ENCODE measurements at places on chromosomes 4 and X.
A peak's percentile ranks its signal among the peaks of the same experiment; 100 is the strongest.

DNA sequence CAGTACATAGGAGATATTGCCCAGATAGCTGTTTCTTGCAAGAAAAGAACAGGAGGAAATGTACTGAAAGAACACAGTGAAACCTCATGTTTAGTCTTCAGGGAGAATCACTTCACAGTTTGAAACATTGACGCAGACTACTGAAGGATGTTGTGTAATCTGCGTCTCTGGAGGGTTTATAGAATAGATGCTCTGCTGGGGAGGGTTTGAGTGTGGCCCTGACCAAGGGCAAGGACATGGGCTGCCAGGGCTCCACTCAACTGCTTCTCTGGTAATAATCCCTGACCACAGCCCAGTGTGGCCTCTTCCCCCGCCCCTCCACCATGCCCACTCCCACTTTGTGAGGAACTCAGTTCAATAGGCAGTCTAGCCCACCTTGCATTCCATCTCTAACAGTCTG is 15.8 kb upstream of the ACE2 start:
- DNase-seq = no peak

- DNase-seq = no peak
Measured at GRCh38 chr4:46676364-46676763, 232.7 kb downstream of the COX7B2 start.

DNA sequence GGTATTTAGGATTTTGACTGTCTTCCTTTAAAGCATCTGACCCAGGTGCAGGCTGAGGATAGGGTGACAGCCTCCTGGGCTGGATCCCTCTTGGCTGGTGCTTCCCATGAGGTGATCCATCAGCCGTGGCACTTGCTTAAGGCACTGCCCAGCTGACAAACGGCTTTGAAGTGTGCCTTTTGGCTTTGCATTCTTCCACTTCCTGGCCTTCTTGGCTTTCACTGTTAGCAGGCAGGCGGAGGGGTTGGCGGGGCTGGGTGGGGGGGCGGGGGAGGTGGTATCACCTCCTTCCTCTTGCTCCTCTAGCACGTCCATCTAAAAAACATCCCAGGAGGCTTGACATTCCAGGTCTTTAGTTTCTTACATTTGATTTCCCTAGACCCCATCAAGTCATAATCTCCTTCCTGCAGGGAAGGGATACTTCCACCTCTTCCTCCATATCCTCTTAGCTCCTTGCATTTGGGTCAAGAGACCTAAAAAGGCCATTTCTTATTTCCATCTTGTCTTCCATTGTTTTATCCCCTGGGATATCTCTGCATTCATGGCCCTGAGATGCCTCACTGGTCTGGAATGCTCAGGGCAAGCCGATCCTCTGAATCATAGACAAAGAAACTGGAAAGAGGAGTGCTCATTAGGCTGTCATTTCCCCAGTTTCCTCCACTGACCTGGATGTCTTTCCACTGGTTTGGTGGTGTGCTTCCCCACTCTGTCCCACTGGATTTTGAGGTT is 11.3 kb upstream of the APLN start:
- no peak for DNase-seq

GRCh38 chrX:64152857-64153256 is 52.7 kb downstream of the AMER1 start:
- DNase-seq = no peak

DNA sequence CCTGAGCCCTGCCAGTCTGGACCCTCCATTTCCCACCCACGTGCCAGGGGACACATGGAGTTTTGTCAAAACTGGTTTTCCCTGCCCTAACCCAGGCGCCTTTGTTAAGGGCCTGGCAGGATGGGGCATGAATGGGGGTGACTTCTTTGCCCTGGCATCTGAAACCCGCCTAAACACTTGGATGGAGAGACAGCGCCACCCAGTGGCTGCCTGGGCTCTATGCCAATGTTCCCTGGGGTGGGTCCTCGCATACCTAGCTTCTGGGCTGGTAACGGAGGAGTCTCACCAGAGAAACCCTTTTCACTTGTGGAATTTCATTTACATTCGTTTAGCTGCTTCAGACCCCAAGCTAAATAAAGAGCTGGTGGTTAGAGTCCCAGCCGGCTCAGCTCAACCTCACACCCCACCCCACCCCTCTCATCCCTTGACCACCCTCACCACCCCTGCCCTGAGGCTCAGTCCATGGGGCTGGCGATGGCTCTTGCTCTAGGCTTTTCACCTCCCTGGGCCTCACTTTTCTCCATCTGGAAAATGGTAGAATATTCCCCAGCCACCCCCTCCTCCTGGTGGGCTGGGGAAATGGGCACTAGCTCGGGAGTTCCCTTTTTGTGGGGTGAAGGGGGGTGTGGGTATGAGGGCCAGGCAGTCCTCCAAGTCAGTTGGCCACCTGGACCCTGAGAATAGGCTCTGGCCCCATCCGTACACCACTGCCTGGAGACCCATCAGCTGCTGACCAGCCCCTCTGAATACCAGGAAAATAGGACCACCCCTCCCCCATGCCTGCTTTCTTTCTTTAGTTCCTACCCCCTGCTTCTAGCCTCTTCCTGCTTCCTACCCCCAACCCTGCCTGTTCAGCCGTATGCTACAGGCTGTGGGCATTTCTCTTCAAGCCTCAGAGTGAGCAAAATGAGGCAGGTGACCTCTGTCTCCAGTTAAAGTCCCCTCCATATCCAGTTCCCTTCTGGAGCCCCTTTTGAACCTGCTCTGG is 57.1 kb upstream of the PJA1 start:
- peak; percentile 74 for DNase-seq

DNA sequence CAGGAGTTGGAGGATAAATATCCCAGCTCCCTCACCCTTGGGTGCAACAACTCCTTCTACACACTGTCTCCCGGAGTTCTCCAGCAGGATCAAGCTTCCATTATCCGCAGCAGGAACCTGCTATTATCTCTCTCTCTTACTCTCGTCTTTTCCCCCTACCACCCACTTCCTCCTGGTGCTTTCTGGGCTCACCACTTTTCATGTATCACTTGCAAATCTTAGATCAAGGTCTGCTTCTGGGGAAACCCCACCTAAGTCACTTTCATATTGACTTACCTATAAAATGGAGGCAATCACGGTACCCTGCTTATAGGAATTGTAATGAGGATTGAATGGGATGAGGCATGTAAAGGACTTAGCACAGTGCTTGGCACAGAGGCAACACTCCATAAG is 589.5 kb downstream of the BCOR start:
- no peak for DNase-seq

GRCh38 chr4:152630324-152630723 is 49.5 kb downstream of the TMEM154 start:
- DNase-seq = no peak

GRCh38 chrX:111585337-111585736 is 73.9 kb downstream of the SERTM2 start:
- DNase-seq = no peak

DNA sequence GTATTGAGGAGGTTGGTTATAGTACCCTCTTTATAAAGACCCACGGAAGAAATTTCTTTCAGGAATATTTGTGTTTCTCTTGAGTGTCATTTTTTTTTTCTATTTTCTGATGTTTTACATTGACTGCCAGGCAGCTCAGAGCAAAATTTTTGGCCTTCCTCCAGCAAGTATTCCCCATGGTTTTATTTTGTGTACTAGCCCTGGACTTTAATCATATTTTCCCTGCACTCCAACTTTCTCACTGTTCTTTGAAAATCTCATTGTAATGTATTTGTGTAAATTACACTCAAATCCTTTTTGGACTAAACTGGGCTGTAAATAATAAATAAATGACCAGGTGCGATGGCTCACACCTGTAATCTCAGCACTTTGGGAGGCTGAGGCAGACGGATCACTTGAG is 45.6 kb upstream of the USP46 start:
- DNase-seq = no peak

DNA sequence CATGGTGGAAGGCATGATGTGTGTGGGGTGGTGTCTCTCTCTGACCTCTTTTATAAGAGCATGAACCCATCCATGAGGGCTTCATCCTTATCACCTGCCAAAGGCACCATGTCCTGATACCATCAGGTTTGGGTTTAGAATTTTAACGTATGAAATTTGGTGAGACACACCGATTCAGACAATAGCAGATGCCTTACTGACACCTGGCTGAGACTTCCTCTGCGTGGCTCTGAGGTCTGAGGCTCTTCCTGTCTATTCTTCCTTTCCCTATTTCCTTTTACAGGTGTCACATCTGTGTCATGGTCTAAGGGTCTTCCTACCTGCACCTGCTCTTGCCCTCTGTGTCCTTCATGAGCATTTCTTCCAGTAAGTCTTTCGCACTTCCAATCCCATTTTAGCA is 320.7 kb upstream of the CLNK start:
- DNase-seq = no peak

- no peak for DNase-seq
Measured at GRCh38 chrX:19616959-19617358, 101.7 kb upstream of the MAP3K15 start.

- DNase-seq = no peak
Measured at GRCh38 chr4:152265149-152265621, 270.7 kb downstream of the FBXW7 start.

GRCh38 chr4:175891851-175892250 is 79.8 kb upstream of the GPM6A start:
- no peak for DNase-seq

- no peak for DNase-seq
Measured at GRCh38 chr4:152342293-152342692, 193.6 kb downstream of the FBXW7 start.

DNA sequence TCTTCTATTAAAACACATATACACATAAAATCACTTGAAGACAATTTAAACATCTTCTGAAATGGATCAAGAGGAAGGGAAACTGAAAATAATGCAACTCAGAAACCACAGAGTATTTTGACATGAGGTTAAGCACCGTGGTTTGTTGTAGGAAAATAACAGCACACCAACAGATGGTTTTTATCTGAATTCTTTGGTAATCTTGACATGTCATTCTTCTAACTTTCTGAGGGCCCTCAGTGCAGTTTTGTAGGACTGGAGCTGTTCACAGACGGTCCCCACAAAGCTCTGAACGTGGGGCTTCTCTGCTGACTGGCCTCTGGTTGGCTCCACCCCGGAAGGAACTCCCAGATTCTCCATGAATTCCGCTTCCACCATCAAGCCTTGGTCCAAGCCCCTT is 16.0 kb upstream of the TLR8 start:
- DNase-seq = no peak

- DNase-seq = no peak
Measured at GRCh38 chr4:83062739-83063138, 27.8 kb downstream of the COPS4 start.

DNA sequence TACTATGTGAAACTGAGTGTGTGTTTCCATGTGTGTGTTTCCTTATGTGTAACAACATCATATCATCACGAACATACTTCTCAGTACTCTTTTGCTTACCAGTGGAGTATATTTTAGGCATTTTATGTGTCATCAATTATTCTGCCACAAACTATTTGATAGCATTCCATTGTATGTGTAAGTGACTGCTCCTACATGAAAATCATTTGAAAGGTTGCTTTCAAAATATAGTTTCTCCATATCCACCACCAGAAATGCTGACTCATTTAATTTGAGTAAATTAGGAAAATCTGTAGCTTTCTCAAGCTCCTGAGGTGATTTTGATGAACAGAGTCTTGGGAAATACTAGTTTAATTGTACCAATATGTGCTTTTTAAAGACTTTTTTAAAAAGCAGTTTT is 376.2 kb downstream of the PCDH18 start:
- no peak for DNase-seq

DNA sequence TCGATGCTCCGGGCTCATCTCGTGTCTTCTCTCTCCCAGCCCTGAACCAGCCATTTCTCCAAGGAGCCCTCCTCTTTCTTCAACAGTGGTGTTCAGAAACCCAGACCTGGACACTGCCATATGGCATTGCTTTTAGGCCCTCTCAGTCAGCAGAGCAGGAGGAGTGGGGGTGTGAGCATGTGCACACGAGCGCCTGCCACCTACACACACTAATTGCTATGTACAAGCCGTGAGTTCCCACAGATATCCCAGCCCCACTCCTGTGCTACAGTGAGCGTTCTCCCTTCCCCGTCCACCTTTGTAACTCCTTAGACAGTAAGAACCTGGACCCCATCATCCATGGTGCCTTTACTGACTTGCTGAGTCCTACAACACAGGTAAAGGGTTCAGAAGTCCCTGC is 53.8 kb downstream of the TNIP2 start:
- no peak for DNase-seq

- no peak for DNase-seq
Measured at GRCh38 chr4:90855111-90855510, 727.9 kb downstream of the CCSER1 start.

DNA sequence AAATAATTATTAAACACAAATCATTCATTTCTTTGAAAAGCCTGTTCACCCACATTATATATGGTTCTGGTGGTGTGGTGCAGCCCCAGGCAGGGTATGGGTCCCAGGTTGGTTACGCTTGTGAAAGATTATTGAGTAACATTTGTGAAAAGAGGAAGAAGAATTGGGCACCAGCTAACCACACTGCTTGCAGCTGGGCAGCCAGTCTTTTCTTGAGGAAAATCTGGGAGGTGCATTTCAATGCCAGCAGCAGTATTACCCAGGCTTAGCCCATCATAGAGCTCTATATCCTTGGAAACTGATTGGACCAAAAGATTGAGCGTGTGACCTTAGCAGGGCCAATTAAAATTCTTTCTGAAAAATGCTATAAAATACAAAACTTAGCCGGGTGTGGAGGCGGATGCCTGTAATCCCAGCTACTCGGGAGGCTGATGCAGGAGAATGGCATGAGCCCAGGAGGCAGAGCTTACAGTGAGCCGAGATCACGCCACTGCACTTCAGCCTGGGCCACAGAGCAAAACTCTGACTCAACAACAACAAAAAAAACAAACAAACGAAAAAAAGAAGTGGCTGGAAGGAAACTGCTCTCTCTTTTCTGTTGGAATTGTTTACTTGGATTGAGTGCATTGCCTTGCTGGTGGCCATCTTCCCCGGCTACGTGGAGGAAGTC is 9.7 kb upstream of the PLAC8 start:
- no peak for DNase-seq

GRCh38 chr4:150385606-150386005 is 196.3 kb upstream of the MAB21L2 start:
- DNase-seq = no peak

GRCh38 chr4:71441186-71442169 is 102.7 kb downstream of the SLC4A4 start:
- no peak for DNase-seq

DNA sequence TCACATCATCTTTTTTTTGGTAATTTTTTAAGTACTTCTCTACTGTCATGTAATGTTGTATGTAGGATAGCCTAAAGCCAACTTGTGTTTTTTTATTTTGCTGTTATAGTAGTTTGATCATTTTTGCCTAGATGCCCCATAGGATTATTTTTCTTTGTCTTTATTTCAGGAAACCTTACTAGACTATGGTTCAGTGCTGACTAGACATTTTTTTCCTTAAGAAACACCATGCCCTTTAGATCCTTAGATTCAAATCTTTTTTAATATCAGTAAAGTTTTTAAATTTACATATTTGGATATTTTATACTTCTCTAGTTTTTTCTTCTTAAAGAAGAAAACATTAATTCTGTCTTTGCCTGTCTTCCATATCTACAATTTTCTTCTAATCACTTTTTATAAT is 221.3 kb downstream of the IDS start:
- no peak for DNase-seq

- DNase-seq = no peak
Measured at GRCh38 chrX:15718283-15718970, 19.6 kb upstream of the CA5B start.

- DNase-seq = no peak
Measured at GRCh38 chr4:81549984-81550383, 78.3 kb upstream of the RASGEF1B start.

Data from activated CD4-positive, alpha-beta T cell treated with anti-CD3 and anti-CD28 coated beads, Interleukin-2, amount 50 U/mL, for 1 hour (primary cell).